ENCODE measurements at places on chromosomes 2 and 18. TPM values are rescaled to one million over a fixed set of nuclear protein-coding genes. Genes with fewer than 3 reads are reported as not detected.

The ITM2C gene
- 254 TPM for total RNA-seq

The ADGRF3 gene
- total RNA-seq: not detected

The UGT1A5 gene
- total RNA-seq: not detected

The PDE11A gene
- total RNA-seq: 3.9 TPM

The EFEMP1 gene
- total RNA-seq: 16.6 TPM

The NR4A2 gene
- total RNA-seq: 2.5 TPM

The AQP12A gene
- total RNA-seq: not detected

The SERPINB4 gene
- not detected for total RNA-seq

The AOX1 gene
- total RNA-seq: 2.1 TPM

The PSME4 gene
- 42.9 TPM for total RNA-seq

The COLEC12 gene
- 16.8 TPM for total RNA-seq

The HAAO gene
- total RNA-seq: 1.4 TPM

The CIB4 gene
- total RNA-seq: not detected

The FTCDNL1 gene
- 4.8 TPM for total RNA-seq

The MOGAT1 gene
- not detected for total RNA-seq

The CDK15 gene
- total RNA-seq: 0.92 TPM

The SPHKAP gene
- 60.7 TPM for total RNA-seq

The SLC40A1 gene
- total RNA-seq: 51.0 TPM

The INPP5D gene
- 6.5 TPM for total RNA-seq

The ALPG gene
- not detected for total RNA-seq

The VAMP5 gene
- total RNA-seq: 5.1 TPM

The GCG gene
- not detected for total RNA-seq

The KYNU gene
- 0.23 TPM for total RNA-seq

Data from diencephalon (tissue), 1 donor.